ENCODE measurements at places on chromosomes 4 and X.
A peak's percentile ranks its signal among the peaks of the same experiment; 100 is the strongest.

DNA sequence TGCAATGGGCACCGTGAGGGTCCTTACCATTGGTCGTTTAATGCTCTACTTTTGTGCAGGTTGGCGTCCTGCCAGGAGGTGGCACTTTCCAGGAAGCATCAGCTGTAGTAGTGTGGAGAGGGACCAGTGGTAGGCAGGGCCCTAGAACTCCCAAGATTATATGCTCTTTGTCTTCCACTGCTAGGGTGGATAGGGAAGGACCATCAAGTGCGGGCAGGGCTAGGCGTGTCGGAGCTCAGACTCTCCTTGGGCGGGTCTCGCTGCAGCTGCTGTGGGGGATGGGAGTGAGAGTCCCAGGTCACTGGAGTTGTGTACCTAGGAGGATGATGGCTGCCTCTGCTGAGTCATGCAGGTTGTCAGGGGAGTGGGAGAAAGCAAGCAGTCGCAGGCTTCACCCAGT lies 134.7 kb downstream of the KLF8 start:
- DNase-seq = no peak

DNA sequence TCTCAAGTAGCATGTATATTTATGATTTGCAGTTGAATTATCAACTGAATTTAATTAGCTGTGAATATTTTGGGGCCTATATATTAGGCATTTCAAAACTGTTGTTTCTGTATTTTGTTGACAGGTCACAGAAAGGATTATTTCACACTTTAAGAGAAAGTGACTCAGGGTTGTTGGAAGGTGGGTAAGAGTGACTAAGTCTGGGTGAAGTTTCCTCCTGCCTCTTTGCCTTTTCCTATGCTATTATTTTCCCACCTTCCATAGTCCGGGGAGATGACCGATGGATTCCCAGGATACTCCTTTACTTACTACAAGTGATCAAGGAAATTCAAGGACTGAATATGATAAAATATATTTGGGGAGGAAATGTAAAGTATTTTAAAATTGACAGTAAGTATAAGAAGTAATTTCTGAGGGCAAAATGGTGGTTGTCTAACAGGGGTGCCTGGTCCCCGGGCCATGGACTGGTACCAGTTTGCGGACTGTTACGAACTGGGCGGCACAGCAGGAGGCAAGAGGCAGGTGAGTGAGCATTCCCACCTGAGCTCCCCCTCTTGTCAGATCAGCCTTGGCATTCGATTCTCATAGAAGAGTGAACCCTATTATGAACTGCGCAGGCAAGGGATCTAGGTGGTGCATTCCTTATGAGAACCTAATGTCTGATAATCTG lies 175.5 kb upstream of the GPRIN3 start:
- no peak for DNase-seq

GRCh38 chrX:110383414-110383813 lies 24.8 kb downstream of the RTL9 start:
- peak; percentile 89 for DNase-seq

- peak; percentile 45 for DNase-seq
These were observed 231.7 kb upstream of the PGRMC2 start for GRCh38 chr4:128519163-128519830.

DNA sequence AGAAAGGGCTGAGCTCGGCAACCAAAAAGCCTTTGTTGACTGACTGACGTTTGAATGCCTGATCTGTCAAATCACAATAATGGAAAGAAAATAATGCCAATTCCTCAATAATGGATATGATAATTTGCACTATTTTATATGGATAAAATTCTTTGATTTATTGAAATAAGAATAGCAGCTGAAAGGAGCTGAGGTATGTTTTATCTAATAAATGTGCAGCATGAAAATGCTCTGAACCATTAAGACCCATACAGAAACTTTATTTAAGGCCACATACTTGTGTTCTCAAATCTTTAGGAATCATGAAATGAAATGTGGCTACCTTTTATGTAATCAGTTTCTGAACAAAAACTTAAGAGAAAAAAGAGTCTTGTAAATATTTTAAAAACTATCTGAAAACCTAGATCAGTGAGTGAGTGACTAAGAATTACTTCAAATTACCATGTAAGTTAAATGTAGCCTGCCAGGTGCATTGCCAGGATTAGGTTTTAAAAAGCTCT lies 69.8 kb downstream of the TMA16 start:
- DNase-seq = no peak

- peak; percentile 49 for DNase-seq
These were observed 17.3 kb downstream of the CTPS2 start for GRCh38 chrX:16695079-16695676.

DNA sequence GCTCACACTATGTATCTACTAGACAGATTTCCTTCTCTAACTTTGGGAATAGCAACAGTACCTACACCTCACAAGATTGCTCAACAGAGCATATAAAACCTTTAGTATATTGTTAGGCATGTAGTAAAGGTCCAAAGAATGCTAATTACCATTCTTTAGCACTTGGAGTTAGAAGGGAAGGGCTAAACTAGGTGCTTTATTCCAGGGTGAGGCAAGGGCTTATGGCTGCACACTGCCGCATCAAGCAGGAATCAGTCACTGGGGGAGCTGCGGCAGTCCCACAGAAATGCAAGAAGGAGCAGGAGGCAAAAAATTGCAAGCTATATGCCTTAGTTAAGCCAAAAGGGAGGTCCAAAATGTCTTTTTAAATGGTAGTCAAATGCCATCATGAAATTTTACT lies 162.7 kb downstream of the PPP3CA start:
- DNase-seq = no peak

- DNase-seq = peak; percentile 75
These were observed 2.5 kb downstream of the CXorf38 start for GRCh38 chrX:40644821-40645358.

DNA sequence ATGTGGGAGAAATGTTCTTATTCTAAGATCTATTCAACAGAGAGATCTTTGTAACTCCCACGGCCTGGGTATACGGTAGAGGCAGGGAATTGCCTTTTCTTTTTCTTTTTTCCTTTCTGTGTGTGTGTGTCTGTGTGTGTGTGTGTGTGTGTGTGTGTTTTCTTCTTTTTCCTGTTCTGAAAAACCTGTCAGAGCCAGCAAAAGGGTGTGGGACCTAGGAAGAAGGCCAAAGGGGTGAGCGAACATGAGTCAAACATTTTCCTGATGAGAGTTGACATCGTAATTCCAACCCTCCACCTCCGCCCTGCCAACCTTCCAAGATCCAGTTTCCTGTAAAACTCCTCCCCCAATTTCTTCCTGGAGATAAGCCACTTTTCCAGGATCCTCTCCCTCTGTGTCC lies 2.8 kb upstream of the CHIC2 start:
- peak; percentile 87 for DNase-seq

DNA sequence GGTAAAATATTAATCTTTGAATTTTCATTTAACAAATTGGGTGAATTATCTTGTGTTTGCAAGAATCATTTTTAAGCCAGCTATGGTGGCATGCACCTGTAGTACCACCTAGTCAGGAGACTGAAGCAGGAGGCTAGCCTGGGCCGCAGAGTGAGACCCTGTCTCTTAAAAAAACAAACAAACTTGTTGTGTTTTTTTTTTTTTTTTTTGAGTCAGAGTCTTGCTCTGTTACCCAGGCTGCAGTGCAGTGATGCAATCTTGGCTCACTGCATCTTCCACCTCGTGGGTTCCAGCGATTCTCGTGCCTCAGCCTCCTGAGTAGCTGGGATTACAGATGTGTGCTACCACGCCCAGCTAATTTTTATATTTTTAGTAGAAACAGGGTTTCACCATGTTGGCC lies 2.2 kb downstream of the TXLNG start:
- DNase-seq = no peak

DNA sequence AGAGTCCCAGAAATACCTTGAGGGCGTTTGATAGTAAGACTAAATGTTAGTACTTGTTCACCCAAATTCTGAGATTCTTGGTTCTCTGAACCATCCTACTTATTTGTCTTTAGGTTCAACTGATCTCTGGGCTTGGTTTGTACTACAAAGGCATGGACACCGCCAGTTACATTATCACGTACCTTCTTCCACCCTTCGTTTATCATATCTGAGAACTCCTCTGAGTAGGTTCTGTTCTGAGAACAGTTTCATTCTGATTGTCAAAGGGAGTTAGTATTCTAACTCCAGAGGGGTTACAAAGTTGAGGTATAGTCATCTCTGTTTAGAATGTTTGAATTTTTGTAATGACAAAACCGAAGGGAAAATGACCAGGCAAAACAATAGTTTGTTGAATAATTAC lies 19.3 kb downstream of the ZFX start:
- no peak for DNase-seq

DNA sequence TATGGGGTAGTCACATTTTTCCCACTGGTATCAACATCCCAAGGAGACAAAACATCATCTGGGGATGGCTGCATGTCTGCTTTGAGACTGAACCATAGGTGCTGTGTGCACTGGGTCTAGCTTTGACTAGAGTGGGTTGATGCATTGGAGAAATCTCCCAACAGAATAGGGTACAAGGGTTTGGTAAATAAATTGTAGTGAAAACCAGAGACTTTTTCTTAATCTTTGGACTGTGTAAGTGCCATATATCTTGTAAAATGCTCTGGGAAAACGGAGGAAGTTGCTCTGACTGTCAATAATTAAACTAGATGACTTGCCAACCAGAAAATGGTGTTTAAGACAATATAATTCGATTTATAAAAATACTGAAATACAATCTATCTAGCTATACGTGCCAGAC lies 1064.0 kb upstream of the SLIT2 start:
- DNase-seq = no peak

GRCh38 chrX:38697461-38697860 lies 103.8 kb upstream of the MID1IP1 start:
- DNase-seq = no peak

- no peak for DNase-seq
These were observed 62.5 kb downstream of the KIAA0232 start for GRCh38 chr4:6845027-6845426.

- no peak for DNase-seq
These were observed 195.3 kb downstream of the CHIC1 start for GRCh38 chrX:73758250-73758649.

DNA sequence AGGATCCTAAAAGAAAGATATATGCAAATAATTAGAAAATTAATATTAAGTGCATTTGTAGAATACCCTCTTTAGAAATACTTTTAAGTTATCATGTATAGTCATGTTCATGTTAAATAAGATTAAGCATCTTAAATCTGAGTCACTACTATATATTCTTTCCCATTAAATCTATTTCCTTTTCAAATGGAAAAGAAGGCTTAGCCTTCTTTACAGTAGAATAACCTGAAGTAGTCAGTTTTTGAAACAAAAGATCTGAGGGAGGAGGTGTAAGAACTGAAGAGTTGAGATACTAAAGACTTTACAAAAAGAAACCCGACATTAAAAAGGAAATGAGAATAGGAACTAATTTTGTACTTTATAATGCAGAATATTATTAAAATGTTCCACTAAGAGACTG lies 14.7 kb upstream of the HSD17B13 start:
- DNase-seq = no peak

DNA sequence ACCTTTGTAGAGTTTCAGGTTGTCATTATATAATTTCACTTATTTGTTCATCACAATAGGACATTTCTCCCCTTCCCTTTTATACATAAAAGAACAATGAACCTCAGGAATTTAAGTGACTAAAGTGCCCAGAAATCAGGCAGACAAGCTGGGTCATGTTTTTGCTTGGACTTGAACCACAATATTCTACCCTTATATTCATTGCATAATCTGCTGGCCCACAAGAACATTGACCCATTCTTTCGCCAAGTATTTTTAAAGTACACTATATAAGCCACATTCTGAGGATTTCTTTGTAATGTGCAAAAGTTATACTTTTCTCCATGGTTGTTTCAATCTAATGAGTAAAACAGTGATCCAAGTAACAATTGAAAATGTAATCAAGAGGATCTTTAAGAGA lies 637.5 kb upstream of the SLIT2 start:
- DNase-seq = no peak

- DNase-seq = no peak
These were observed 147.2 kb upstream of the MBNL3 start for GRCh38 chrX:132636080-132636479.

DNA sequence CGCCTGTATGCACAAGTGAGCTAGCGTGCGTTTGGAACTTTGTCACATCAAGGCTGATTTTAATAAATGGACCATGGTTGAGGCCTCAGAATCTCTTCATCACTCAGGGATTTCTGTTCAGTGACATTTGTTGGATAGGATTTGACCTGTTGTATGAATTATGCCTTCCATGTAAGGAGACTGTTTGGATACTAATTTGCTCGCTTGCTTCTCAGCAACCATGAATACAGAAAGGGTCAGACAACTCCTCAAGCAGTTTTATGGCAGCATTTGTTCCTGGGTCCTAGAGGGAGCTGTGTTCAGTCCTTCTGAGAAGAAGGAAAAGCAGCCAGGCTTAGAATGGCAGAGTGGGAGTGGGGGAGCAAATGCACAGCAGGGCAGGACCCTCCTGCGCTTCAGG lies 269.7 kb upstream of the LCORL start:
- no peak for DNase-seq

- DNase-seq = no peak
These were observed 441.1 kb downstream of the KCNIP4 start for GRCh38 chr4:21507439-21507838.

- no peak for DNase-seq
These were observed 1.1 kb upstream of the ABLIM2 start for GRCh38 chr4:8159537-8160232.

GRCh38 chr4:163343604-163344146 lies at the start of gene NPY5R:
TSS of gene NPY5R (plus strand) at chr4:163343892. CDS start at chr4:163350274, 6,382 bp downstream.
- no peak for DNase-seq

DNA sequence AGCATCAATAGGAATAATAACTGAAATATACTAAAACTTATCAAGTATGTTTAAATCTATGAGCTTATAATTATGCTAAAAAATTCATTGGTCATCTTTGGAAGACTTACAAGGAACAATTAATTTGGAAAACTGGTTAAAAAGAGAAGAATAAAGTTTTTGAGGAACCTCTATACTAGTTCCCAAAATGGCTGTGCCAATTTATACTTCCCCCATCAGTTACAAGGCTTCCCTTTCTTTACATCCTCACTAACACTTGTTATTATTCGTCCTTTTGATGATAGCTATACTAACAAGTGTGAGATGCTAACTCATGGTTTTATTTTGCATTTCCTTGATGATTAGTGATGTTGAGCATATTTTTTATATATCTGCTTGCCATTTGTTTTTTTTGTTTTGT lies 17.1 kb downstream of the OGT start:
- DNase-seq = no peak

GRCh38 chrX:123518791-123519190 lies 214.1 kb downstream of the THOC2 start:
- no peak for DNase-seq

DNA sequence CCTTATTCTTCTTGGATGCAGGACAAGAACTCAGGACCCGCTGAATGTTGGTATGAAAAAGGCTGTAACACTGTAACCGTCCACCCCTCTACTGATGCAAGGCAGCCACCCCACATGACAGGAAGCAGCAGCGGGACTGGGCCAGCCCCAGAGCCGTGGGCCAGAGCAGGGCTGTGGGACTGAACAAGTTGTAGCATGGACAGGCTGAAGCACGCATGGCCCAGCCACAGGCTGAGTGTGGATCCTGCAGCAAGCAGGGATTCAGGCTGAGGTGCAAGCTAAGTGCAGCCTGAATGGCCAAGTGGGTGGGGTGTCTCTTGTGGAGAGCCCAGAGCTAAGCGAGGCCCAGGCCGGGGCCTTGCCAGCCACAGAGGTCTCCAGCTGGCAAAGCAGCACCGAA lies 632.2 kb downstream of the SPOCK3 start:
- no peak for DNase-seq
